ENCODE measurements at places on chromosomes 3 and 15. TPM values are rescaled to one million over a fixed set of nuclear protein-coding genes. Genes with fewer than 3 reads are reported as not detected.

The GPR149 gene
- total RNA-seq = not detected

The MNS1 gene
- total RNA-seq = 1.5 TPM

The BSN gene
- total RNA-seq = 2.7 TPM

The IGDCC3 gene
- 0.27 TPM for total RNA-seq

The GRK7 gene
- total RNA-seq = not detected

DNA sequence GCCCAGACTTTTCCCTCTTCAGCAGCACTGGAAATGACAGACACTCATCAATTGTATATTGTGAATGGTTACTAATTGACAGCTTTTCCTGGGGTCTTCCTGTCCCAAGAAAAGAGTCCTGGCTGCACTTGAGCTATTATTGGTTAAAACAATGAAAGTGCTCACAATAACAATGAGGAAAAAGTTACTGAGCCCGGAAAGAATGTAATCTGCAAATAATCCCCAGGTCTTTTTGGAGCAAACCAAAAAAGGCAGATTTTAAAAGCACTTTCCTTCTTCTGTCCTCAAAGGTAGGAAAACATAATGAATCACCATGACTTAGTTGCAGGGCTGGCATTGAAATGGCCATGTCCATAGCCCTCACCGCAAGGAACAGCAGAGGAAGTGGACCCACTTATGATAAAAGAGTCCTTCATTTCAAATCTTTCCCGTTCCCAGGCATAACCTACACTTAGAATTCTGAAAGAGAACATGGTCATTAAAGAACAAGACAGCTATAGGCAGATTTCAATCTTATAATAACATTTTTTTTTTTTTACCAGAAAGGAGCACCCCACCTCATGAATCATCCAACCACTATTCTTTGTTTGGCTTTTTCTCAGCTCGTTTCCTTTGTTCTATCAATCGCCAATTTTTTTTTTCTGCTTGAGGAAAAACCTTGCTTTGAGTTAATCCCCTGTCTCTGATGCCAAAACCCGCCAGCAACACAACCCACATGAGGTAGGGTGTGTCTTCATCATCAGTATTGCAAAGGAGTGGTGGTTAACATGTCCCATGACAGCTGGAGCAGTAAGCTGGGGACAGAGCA is 35.5 kb upstream of the ATP1B3 start:
- DNase-seq = no peak

DNA sequence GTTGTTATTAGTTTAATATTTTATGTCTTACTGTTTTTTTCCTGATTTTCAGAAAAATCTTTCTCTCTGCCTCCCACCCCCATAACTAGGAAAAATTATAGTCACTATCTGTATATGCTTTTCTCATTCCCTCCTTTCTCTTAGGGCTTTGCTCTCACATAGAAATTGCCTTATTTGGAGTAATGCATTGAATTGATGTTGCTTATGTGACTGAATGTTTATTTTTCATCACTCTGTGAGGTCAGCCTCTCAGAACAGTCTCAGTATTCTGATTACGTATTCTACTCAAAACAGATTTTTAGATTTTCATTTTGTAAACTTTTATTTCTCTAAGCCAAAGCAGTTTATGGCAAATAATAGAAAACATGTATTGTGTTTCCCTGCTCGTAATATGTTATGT is 121.0 kb downstream of the SLMAP start:
- no peak for DNase-seq

DNA sequence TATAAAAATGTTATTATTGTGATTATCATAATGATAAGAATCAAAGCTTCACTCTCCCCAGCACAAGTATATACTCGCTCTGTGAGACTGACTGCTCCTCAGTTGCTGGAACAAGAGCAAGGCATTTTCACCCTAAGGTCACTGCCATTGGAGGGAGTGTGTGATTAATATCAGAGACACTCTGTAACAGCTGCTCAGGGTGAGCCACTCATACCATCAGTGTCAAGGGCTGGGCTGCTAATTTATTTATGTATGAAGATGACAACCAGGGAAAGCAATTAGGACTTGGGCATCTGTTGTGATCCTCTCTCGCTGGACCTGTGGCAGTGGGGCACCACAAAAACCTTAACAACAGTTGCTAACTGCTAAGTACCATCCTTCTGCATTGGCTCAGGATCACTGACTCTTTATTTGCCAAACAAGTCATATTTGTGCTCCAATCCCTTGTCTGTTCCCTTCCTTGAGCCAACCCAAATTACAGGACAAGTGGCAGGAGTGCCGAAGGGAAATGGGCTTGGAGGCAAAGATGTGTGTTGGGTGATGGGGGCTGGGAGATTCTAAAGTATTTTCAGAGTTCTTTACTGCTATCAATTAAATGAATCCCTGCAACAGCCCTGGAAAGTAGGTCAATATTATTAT is 297.5 kb upstream of the STT3B start:
- no peak for DNase-seq

GRCh38 chr3:113214917-113215595 is 3.7 kb downstream of the BOC start:
- DNase-seq = no peak

- no peak for DNase-seq
Measured at GRCh38 chr3:79558943-79559342, 208.9 kb downstream of the ROBO1 start.

- no peak for DNase-seq
Measured at GRCh38 chr3:197019535-197019934, 10.1 kb downstream of the MELTF start.

GRCh38 chr15:71232411-71232810 is 117.1 kb downstream of the THSD4 start:
- no peak for DNase-seq

All from kidney epithelial cell (primary cell).